Mesothelial cell of epicardium (in vitro differentiated cells): ENCODE measurements at places on chromosomes 5 and 9.

GRCh38 chr9:122095010-122095767 lies 2.1 kb upstream of the TTLL11 start:
- no peak for DNase-seq

DNA sequence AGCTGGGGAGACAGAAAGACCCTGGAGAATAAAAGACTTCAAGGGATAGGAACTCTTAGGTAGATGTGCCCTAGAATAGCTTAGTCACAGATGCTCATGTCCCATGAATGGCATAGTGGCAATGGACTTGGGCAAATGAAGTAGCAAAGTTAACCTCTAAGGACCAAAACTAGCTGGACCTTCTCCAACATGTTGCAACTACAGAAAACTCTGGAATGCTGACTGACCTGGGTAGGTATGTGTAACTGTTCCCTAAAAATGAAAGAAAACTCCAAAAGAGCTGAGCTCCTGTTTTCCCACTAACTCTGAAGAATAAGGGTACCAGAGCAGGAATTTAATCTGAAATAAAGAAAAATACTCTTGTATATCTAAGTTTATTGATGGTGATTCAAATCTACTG lies 12.5 kb upstream of the LPAR1 start:
- no peak for DNase-seq

- DNase-seq = no peak
Measured at GRCh38 chr9:110161940-110162339, 46.0 kb downstream of the C9orf152 start.

- DNase-seq = no peak
Measured at GRCh38 chr9:95104980-95105379, 212.5 kb downstream of the FANCC start.

DNA sequence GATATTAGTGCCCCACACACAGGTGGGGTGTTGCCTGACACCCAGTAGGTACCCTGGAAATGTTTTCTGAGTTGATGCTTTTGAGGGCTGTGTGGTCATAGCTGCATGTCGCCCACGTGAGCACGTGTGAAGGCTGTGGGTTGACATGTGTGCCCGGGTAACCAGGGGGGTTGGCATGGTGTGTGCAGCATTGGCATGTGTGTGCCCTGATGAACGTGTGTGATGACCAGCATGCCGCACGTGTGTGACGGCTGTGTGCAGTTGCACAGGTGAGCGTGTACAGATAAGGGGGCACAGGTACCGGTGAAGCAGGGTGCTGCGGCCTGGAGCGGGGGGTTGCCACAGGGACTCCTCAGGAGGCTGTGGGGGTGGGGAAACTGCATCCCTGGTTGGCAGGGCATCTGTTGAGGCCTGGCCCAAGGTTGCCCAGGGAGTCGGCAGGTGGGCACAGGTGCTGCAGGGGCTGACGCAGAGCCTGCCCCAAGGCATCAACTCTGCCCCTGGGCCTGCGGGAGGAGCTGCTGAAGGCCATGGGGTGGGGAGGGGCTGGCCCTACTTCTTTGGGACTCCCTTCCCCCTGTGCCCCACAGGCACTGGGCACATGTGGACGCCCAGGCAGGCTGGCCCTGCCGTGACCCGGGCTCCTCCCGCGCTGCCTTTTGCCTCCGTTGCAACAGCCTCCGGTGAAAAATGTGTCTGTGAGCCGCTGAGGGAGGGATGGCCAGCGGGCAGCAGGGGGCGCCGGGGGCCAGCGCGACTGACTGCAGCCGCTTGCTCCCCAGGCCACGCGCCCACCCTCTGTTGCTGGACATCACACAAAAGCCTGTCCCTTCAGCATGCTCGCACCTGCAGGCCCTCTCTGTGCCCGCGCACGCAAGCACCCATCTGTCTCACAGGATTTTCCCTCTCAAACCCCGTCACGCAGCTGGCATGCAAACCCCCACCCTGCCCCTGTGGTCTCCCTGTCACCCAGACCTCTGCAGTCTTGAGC lies 2.2 kb downstream of the UNC5A start:
- peak; percentile 58 for DNase-seq

DNA sequence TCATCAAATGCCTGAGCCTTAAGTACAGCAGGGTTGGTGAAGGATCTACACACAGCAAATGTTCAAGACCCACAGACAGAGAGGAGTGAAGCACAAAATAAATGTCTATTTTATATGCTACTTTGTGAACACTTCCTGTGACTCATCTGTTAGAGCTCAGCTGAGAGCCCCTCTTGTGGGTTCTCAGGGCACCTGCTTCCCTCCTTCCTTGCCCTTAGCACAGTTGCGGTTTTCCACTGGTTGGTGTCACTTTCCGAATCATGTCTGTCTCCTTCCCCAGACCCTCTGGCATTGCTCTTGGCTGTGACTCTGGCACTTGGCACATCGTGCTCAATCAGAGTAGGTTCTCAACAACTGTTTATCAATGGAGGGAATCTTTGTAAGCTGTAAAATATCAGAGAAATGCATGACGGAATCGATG lies 128.5 kb upstream of the STC2 start:
- no peak for DNase-seq

- no peak for DNase-seq
Measured at GRCh38 chr9:122309861-122310260, 45.2 kb downstream of the MRRF start.

GRCh38 chr9:38389313-38389712 lies 3.2 kb upstream of the ALDH1B1 start:
- DNase-seq = no peak

GRCh38 chr9:20744036-20744630 lies 60.1 kb downstream of the FOCAD start:
- DNase-seq = no peak

DNA sequence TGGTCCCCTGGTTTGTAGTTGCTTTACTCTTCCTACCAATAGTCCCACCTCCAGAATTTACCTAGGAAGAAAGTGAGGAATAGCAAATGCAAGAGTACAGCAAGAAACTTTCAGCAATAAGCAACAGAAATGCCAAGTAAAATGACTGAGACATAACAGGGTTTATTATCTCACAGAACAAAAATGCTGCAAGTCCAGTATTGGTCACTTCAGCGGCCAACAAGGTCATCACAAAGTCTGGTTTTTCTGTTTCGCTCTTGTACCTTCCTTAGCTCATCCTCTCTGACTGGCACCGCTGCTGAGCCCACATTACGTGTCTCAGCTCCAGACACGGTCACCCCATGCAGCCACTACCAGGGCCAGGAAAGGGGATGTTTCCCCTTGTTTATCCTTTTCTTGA lies 82.7 kb downstream of the RFK start:
- no peak for DNase-seq

- no peak for DNase-seq
Measured at GRCh38 chr5:157400741-157401495, 59.1 kb upstream of the NIPAL4 start.

DNA sequence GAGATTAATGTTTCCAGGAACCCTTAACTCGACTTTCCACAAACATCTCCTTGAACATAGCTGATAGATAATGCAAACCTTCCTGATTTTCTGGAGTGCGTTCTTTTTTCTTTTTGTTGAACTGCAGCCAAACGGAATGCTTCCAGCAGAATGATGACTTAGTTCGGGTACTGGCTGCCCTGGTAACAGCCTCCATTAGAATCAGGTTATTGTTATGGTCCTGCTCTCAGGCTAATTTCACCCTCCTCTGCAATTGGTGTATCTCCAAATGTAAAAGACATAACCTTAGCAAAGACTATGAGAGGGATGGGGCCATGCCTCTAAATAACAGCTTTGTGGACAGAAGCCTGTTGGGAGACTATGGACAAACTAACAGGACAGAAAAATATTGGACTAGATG lies 116.5 kb downstream of the PDE4D start:
- DNase-seq = no peak

DNA sequence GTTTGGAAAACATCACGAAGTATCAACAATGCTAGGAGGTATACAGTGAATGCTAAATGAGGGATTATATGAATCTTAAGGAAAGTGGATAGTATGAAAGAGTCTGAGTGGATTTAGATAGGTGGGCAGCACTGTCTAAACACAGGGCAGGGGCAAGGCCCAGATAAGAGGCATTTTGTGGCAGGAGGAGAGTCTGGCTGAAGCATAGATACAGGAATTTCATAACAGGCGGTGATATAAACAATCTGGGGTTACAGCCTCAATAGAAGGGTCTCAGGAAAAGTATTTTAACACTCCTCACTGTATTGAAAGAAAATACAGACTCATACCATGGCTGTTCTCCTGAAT lies 96.9 kb downstream of the PLPP1 start:
- no peak for DNase-seq

DNA sequence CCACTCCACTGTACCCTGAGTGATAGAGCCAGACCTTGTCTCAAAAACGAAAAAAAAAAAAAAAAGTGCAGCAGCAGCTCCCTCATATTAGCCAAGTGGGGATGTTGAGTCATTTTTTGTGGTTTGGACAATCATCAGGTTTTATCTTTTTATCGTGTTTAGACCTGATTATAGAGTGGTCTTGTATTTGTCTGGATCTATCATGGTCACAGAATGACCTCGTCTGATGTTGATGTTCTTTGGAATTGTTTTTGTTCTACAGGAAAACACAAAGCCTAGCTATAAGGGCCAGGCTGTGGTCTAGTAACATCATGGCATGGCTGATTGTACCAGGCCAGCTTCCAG lies 1.6 kb upstream of the FBXW11 start:
- DNase-seq = no peak

DNA sequence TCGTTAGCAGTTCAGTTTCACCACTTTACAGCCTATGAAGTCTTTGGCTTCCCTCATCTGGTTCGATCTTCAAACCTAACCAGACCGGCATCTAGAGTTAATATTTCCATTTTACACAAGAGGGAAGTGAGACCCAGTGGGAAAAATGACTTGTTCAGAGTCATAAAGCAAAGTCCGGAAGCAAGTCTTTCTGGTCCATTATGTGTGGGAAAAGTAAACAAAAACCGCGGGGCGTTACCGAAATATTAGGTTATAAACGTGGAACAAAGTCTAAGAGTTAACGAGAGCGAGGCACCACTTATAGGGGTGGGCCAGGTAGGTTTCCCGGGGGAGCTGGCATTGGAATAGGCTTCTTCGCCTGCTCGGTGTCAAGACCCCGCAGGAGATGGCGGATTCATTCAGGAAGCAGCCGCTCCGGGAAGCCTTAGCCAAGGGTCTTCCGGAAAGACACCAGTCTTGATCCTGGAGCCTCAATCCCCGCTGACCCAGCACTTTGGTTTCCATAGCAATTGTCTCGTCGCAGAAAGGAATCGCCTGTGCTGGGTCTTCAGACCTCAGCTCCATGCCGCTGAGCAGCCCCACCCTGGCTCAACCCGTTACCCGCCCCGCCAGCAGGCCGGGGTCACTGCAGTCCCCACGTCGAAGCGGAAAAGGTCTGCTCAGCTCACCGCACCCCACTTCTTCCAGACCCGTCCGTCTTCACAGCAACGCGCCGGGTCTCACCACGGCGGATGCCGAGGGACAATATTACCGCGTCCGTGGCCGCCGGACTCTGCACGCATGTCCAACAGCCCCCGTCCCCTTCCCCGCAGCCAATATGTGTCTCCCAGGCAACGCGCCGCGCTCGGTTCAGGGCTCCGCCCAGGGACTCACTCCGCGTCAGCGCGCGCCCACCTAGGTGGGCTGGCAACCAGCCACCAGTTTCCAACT lies at the start of gene C5orf52:
Gene C5orf52, plus strand, starts transcription at position 872 of the 930 bp plus-strand sequence. CDS start 82 bp downstream, outside the sequence.
- no peak for DNase-seq

DNA sequence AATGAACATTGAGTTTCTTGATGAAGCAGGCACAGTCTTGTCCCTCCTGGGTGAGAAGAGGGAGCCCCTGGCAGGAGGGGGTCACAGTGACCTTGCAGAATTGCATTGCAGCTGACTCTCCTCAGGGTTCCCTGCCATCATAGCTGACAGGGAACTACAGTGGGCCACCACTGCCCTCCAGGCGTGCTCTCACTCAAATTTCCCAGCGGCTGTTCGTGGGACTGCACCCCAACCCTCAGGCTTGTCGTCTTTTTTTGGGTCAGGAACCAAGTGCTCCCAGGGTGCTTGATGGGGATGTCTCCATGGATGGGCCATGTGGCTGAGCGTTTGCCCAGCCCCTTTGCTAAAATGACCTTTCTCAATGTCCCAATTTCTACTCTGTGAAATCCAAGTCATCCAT lies 215.8 kb downstream of the MELK start:
- no peak for DNase-seq

DNA sequence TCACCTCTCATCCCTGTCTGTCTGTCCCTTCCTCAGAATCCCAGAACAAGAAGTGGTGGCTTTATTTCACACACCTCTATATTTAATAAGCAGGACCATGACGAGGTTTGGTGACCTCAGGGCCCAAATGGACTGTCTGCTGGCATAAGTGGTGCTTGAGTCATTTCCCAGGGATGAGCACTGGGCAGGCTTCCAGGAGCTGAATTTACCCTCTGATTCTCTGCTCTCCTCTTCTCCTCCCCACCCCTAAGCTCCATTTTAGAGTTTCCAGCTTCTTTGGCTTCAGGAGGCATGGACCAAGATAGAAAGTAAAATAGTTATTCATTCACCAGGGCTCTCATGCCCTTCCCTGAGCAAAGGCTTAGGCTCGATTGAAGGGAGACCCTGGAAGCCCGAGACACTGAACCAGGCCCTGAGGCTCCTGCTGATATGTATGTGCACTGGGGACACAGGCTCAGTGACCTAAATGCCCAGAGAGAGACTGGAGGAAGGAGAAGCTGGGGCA lies 69.1 kb downstream of the PPARGC1B start:
- no peak for DNase-seq

DNA sequence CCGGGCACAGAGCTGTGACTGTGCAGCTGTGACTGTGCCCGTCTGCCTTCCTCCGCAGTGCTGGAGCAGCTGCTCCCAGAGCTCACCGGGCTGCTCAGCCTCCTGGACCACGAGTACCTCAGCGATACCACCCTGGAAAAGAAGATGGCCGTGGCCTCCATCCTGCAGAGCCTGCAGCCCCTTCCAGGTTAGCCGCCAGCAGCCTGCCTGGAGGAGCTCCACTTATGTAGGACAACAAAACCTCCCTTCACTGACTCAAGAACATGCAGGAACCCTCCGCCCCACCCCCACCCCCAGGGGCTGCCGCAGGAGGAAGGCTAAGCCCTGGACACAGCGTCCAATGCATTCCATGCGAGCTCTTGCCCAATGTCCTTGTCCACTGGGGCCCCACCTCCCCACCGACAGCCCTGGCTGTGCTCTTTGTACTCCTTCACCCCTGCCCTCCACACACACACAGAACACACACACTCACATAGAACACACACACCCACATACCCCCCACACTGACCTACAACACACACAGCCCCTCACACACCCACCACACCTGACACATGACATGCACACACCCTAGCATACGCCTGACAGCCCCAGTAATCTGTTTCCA lies 27.9 kb downstream of the AFAP1L1 start:
- DNase-seq = no peak

- DNase-seq = no peak
Measured at GRCh38 chr5:72790186-72790585, 26.3 kb upstream of the TNPO1 start.
